NCI-H1092 treated with DMSO at 0.1 percent for 48 hours (cell line): ENCODE measurements at places on chromosomes 12 and 14.

- no peak for DNase-seq
Observed at GRCh38 chr12:22578328-22578727, 34.0 kb upstream of the C2CD5 start.

- DNase-seq = no peak
Observed at GRCh38 chr14:101559624-101560533, 1.4 kb upstream of the DIO3 start.

DNA sequence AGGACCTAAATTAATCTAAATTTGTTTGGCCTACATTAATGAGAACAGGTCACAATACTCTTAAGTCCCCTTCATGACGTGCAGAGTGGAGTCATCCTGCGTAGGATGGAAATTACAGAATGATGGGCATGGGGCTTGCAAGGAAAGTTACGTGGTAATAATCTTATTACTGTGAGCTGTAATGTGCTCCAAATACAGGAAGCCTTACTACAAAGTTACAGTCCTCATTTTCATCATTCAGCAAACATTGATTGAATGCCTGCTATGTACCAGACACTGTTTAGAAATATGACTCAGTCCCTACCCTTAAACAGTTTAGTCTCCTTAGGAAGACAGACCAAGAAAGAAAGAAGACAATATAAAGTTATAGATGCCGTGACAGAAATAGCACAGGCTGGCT, 9.4 kb downstream of the HIGD1C start:
- DNase-seq = no peak

DNA sequence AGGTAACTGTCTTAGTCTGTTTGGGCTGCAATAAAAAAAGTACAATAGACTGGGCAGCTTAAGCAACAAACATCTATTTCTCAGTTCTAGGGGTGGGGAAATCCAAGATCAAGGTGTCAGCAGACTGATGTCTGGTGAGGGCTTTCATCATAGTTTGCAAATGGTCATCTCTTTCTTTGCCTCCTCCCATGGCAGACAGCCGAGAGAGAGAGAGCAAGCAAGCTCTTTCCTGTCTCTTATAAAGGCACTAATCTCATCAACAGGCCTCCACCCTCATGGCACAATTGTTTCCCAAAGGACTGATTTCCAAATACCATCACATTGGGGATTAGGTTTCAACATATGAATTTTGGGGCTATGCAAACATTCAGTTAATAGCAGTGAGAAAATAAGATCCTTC, 445.6 kb upstream of the FLRT2 start:
- no peak for DNase-seq

GRCh38 chr14:60561845-60562746, 53.1 kb downstream of the SIX6 start:
- peak; percentile 87 for DNase-seq

DNA sequence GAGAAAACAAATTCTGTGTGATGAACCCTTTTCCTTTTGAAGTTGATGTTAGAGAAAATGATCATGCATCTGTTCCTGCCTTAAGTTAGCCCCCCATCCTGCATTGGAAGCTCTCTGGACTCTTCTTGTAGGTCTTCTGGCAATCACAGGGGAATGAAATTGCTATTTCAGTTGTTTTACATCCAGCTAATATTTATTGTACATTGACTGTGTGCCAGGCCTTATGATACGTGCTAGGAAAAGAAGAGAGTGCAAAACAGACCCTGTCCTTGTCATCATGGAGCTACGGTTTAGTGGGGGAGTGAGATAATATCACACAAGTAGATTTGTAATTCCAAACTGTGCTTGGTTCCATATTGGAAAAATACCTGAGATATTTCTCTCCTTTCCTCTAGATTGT, 118.6 kb downstream of the TGFB3 start:
- no peak for DNase-seq

- DNase-seq = no peak
Observed at GRCh38 chr12:51131745-51132521, 41.0 kb downstream of the TFCP2 start.
